Activated CD4-positive, alpha-beta T cell treated with anti-CD3 and anti-CD28 coated beads, Interleukin-2, amount 50 U/mL, for 4 hours (primary cell): ENCODE measurements at places on chromosomes 7 and 10.

GRCh38 chr7:141991140-141991539, 4.5 kb upstream of the MGAM start:
- DNase-seq = no peak

GRCh38 chr7:37974711-37975110, 54.3 kb downstream of the EPDR1 start:
- DNase-seq = no peak

- no peak for DNase-seq
Measured at GRCh38 chr10:75398692-75399460, 2.7 kb downstream of the ZNF503 start.

DNA sequence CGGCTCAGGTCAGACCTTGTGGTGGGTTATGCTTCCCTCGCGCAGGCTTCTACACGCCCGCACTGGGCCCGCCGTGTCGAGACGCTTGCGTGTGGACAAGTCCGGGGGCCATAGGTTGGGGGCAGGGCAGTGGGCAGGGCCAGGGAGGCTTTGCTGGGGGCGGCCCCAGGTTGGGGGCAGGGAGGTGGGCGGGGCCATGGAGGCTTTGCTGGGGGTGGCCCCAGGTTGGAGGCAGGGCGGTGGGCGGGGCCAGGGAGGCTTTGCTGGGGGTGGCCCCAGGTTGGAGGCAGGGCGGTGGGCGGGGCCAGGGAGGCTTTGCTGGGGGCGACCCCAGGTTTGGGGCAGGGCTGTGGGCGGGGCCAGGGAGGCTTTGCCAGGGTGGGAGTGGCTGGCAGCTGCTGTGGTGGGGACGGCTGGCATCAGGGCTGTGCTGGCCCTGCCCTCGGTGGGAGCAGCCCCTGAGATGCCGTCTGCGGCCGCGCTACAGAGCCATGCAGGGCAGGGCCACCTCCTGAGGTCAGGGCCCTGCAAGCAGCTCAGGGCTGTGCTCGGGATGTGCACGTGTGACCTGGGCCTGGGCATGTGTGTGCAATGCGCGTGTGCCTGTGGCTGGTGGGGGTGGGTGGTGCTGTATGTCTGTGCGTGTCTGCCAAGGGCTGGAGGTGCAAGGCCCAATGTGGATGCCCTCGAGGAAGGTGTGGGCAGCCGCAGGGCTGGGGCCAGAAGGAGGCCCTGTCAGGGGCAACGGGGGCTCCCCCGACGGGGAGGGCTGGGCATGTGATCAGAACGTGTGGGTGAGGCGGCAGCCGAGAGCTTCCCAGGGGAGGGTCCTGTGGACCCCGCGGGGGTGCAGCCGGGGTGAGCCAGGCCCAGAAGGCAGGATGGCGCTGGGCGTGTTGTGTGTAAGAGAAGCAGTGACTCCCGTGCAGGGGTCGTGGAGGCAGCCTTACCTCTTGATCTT, 72.5 kb upstream of the NKX6-2 start:
- DNase-seq = no peak

- no peak for DNase-seq
Measured at GRCh38 chr7:5750031-5750653, 31.3 kb downstream of the RNF216 start.

DNA sequence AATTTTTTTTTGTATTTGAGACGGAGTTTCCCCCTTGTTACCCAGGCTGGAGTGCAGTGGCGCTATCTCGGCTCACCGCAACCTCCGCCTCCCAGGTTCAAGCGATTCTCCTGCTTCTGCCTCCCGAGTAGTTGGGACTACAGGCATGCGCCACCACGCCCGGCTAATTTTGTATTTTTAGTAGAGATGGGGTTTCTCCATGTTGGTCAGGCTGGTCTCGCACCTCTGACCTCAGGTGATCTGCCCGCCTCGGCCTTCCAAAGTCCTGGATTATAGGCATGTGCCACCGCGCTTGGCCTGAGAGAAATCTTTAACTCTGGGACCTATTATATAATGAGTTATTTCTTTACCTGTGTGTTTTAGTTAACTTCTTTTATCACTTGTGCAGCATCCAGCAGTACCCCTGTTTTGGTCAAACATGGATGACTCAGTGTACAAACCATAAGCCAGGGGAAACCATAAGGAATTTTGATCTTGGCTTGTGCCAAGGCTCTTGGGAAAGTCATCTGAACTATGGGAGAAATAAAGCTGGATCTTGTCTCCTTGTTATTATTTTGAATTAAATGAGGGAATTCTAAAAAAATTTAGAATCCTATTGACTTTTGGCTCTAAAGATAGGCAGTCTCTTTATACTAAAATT, 23.6 kb upstream of the ZRANB1 start:
- no peak for DNase-seq

DNA sequence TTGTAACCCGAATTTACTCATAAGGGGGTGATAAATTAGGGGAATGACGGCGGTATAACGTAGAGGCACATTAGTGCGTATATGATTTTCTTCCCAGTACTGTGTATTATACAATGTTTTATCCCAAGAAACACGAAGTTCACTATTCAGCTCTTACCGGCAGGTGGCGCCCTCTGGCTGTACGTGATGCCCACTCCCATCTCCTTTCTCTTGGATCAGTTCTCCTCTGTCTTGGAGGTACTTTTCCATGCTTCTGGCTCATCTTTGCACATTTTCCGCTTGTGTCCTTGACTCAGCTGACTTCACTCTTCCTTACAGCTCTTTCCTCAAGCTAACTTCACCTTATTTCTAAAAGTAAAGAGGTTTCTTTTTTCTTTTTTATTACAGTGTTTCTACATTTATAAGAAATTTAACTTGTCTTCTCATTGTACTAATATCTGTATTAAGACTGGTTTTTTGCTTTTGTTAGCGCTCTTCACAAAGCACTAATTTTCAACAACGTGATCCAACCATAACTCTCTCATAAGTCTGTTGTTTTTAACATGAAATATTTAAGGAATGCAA, 21.3 kb downstream of the TMEM176B start:
- DNase-seq = peak; percentile 73
